ENCODE measurements at places on chromosomes 11 and 22.
A peak's percentile ranks its signal among the peaks of the same experiment; 100 is the strongest.

- no peak for DNase-seq
Observed at GRCh38 chr11:959608-960007, 33.9 kb downstream of the AP2A2 start.

DNA sequence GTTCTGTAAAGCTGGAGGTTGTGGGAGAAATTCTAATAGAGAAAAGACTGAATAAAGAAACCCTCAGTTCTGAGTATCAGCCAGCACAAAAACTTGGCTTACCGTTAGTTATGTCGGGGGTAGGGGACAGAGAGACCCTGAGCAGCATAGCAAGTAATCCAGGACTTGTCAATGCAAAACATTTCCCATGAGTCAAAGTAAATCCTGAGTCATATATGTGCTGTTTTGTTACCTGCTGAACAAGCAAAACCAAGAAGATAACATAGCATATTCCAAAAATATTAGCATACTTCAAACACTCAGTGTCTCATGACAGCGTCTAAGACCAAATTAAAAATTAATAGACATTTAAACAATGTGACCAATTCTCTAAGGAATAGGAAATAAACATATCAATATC is 75.1 kb upstream of the LUZP2 start:
- no peak for DNase-seq

DNA sequence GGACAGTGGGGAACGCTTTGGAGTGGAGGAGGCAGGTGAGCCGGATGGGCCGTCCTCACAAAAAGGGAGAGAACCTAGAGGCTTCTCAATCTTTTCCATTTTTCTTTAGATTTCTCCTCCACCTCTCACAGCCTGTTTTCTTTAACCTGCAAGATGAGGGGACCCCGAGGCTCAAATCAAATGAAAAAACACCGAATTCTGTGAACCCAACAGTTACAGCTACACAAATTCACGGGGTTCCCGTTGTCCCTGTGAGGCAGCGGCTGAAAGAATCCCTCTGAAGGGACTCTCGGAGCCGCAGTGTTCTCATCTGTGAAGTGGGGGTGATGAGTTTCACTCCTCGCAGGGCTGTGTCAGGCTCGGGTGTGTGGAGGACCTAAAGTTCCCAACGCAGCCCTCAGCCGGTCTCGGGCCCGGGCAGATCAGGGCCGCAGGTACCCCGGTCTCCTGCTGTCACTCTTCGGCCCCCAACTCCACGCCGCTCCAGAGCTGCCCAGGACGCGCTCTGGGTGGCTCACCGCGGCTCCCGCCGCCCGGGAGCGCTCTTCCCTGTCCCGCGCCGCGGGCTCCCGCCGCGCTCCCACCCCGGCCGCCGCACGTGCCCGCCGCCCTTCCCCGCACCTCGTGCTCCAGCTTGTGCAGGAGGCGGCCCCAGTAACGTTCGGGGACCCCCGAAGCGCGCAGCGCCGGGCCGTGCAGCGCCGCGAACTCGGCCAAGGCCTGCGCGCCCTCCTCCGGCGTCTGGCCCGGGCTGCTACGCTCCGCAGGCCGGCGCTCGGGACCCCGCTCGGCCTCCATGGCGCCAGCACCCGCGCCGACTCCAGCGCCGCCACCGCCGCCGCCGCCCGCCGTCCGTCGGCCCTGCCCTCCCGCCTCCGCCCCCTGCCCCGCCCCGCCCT is at the start of gene TTLL12:
TTLL12 (minus strand) TSS at position 863 of the 899 bp plus-strand sequence; CDS start at position 798, 65 bp downstream.
- peak; percentile 16 for DNase-seq

GRCh38 chr11:126307706-126308105 is 3.8 kb downstream of the DCPS start:
- no peak for DNase-seq

- no peak for DNase-seq
Observed at GRCh38 chr22:47835726-47836125, 1073.3 kb downstream of the TBC1D22A start.

- no peak for DNase-seq
Observed at GRCh38 chr22:37907036-37907954, 1.2 kb downstream of the MICALL1 start.

GRCh38 chr11:13954591-13954990 is 7.9 kb upstream of the SPON1 start:
- DNase-seq, result no peak

- no peak for DNase-seq
Observed at GRCh38 chr11:71333473-71333872, 81.1 kb upstream of the SHANK2 start.

GRCh38 chr22:31956360-31956759 is 12.0 kb downstream of the YWHAH start:
- DNase-seq, result no peak

DNA sequence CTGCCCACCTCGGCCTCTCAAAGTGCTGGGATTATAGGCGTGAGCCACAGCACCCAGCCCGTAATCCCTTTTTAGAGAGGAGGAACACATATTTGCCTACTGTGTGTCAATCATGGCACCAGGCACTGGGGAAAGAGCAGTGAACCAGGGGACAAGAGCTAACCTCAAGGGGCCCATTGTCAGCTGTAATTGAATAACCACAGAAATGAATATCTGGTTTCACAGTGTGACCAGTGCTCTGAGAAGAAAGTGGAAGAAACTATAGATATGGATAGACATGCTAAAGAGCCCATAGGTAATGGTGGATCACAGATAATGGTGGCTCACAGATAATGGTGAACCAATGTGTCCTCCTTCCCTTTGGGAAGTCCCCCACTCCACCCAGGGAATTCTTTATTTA is 8.6 kb upstream of the KCTD14 start:
- DNase-seq, result no peak

DNA sequence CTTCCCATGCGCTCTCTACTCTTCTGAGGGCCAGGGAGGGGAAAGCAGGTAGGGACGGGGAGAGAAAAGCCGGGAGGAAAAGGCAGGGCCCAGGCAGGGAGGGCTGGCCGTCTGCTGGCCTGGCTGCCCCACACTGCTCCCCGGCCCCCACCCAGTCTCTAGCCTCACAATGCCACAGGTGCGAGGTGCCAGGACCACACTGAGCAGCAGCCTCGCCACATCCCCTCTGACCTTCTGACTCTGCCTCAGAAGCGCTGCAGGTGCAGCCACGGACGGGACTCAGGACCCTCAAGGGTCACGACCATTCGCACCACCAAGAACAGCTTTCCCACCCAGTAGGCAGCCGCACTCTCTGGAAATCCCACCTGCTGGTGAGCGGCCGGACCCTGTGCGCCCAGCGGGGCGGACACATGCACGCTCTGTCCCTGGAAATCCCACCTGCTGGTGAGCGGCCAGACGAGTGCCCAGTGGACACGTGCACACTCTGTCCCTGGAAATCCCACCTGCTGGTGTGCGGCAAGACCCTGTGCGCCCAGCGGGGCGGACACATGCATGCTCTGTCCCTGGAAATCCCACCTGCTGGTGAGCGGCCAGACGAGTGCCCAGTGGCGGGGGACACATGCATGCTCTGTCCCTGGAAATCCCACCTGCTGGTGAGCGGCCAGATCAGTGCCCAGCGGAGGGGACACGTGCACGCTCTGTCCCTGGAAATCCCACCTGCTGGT is 20.1 kb downstream of the TOLLIP start:
- DNase-seq, result no peak

DNA sequence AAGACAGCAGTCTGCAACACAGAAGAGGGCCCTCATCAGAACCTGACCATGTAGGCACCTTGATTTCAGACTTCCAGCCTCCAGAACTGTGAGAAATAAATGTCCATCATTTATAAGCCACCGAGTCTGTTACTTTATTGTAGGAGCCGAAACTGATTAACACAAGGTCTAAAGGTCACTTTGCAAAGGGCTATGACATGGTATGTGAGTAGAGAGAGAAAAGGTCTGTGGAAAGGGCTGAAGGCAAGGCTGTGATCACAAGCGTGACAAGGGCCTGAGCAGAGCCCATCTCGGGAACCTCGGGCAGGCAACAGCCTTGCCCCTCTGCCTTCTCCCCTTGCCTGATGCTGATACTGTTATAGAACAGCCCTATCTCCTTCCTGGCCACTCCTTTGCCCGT is 73.4 kb upstream of the TEAD1 start:
- DNase-seq, result no peak

GRCh38 chr22:27990879-27991278 is 71.8 kb upstream of the PITPNB start:
- no peak for DNase-seq

GRCh38 chr11:24357620-24358410 is 139.0 kb upstream of the LUZP2 start:
- no peak for DNase-seq

GRCh38 chr11:94928117-94928990 is 45.0 kb downstream of the CWC15 start:
- DNase-seq, result no peak

- DNase-seq, result no peak
Observed at GRCh38 chr11:46625406-46625805, 8.1 kb downstream of the ATG13 start.

GRCh38 chr22:24500277-24500820 is 5.2 kb downstream of the UPB1 start:
- no peak for DNase-seq

GRCh38 chr11:12410006-12410728 is 32.8 kb downstream of the PARVA start:
- DNase-seq, result no peak

DNA sequence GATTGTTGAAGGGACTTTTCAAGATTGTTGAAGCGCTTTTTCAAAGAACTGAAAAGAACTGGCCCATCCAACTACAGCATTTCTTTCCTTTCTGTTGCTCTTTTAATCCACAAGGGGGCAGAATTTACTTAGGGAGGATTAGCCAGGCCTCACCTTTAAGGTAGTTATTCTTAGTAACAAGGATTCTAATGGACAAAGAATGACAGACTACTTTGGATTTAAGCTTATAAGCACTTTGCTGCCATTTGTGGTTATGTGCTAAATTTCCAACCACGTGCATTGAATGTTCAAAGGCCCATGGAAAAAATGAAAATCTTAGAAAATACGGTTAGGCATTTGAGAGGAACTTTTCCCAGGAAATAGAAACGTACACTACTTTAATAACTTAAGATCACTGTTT is 49.5 kb upstream of the HSPA8 start:
- DNase-seq, result no peak
